Immature natural killer cell (primary cell): ENCODE measurements at places on chromosomes 5 and 9.

DNA sequence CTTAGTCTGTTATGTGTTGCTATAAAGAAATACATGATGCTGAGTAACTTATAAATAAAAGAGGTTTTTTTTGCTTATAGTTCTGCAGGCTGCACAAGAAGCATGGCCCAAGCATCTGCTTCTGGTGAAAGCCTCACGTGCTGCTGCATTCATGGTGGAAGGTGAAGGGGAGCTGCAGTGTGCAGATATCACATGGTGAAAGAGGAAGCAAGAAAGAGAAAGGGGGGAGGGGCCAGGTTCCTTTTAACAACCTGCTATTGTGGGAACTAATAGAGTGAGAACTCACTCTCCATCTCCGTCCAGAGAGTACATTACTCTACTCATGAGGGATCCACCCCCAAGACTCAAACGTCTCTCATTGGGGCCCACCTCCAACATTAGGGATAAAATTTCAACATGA, 12.5 kb upstream of the PARP8 start:
- DNase-seq = no peak

GRCh38 chr9:91047993-91048607, 246.5 kb downstream of the SYK start:
- DNase-seq = no peak

- DNase-seq = no peak
These were observed 19.1 kb upstream of the RALGDS start for GRCh38 chr9:133140174-133140505.

- no peak for DNase-seq
These were observed 262.7 kb downstream of the YTHDC2 start for GRCh38 chr5:113776168-113776567.

GRCh38 chr9:113352411-113352810, 3.1 kb downstream of the BSPRY start:
- no peak for DNase-seq

- DNase-seq = no peak
These were observed 6.3 kb upstream of the IL3 start for GRCh38 chr5:132054031-132054696.

DNA sequence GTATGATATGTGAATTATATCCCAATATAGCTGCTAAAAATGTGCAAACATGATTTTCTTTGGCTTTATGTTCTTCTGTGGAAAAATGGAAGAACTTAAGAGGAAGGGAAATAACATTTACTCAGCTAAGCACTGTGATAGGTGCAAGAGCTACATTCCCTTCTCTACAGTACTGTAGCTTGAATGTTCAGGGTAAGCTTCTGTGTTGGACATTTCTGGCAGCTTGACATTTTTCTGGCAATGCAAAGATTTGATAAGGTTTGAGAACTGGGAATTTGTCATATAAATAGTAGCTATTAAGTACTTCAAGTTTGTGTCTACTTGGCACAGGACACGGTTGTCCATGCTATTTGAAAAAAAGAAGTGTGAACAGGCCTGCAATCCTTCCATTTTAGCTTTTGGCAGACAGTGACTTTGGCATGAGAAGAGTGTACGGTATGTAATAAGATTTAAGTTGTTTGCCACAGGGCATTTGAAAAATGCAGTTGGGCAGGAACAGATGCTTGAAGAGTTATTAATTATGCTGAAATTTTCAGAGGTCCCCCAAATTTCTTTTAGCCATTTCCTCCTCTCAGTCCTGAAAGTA, 77.6 kb downstream of the KIF4B start:
- DNase-seq = no peak

- DNase-seq = no peak
These were observed 9.0 kb downstream of the GPSM1 start for GRCh38 chr9:136336156-136336870.

GRCh38 chr5:94969174-94969573, 315.7 kb downstream of the MCTP1 start:
- no peak for DNase-seq

GRCh38 chr9:31253800-31254762, 1130.4 kb upstream of the ACO1 start:
- DNase-seq = no peak

DNA sequence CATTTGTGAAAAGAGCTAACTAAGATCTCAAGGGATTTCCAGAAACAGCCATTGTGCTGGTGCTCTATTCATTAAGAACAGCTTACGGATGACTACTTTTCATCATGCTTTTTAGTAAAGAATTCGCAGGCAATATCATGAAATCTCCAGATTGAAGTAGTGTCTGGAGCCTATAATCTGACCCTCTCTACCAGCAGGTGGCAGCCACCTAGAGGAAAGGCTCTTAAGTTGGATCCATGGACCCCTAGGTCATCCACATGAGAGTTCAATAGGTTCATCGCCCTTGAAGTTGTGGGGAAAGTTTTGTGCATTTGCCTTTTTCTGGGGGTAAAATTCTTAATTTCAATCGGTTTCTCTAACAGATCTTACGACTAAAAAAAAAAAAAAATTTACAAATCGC, 82.3 kb downstream of the SLC1A3 start:
- no peak for DNase-seq

GRCh38 chr5:133775584-133776304, 163.4 kb upstream of the FSTL4 start:
- no peak for DNase-seq

GRCh38 chr9:75456698-75457097, 368.4 kb downstream of the OSTF1 start:
- no peak for DNase-seq

DNA sequence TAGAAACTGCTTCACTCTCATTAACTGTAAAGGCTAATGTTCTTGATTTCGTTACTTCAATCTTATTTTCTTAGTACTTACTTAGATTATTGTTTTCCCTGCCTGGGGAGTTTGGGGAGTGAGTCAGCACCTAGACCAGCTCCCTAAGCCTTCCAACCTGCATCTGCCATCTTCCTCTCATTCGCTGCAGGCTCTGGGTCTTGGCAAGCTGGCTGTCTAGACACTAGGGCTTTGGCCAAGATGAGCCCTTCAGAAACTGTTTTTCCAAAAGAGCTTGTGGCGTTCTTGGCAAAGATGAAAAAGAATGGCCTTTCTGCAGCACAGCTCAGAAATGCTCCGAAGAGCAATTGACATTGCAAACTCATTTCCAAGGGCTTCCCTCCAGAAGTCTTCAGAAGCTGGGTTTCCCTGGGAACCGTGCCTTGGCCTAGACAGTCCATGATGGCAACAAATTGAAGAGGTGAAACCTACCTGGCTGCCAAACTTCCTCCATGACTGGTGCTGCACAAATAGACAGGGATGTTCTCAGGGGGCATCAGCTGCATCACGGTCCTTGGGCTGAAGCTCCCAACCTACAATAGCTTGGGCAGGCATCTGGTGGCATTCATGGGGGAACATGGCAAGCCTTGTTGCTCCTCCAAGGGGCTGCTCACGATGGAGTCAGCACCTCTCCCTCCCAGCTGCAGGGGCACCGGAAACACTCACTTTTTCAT, 76.6 kb downstream of the NSUN2 start:
- DNase-seq = no peak

DNA sequence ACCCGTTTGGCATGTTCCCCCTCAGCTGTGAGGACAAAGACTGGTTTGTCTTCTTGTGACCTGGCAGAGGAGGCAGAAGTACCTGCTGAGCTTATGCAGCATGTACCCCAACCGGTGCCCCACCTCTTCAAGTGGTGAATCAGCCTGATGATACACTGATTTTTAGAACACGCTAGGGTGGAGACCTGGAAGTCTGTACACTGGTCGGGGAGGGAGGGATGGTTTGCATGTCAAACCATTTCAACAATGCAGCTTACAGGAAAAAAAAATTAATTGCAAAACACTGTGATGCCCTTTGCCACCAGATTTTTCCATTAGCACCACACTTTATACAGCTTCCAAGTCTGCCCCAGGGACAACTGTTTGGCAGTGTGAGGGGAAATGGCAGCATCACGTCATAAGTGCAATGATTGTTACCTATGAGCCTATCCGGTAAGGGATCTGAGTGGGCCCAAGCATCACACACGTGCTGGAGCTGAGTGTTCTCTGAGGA, 155.1 kb upstream of the DMRT1 start:
- no peak for DNase-seq

DNA sequence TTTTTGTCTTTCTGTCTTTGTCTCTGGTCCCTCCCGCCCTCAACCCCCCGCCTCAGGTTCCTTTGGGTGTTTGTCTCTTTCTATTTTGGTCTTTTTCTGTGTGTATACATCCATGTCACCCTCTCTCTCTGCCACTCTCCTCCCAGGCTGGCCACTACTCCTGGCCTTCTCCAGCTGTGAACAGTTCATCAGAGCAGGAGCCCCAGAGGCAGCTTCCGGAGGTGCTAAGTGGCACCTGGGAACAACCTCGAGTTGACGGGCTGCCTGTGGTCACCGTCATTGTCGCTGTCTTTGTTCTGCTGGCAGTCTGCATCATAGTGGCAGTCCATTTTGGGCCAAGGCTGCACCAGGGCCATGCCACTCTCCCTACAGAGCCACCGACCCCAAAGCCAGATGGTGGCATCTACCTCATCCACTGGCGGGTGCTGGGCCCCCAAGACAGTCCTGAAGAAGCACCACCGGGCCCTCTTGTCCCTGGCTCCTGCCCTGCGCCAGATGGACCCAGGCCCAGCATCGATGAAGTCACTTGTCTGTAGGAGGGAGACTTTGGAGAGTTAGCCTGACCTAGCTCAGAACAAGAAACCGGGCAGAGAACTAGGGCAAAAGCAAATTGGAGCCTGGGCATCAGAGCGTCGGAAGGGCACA, 1.7 kb downstream of the SMIM33 start:
- DNase-seq = no peak

DNA sequence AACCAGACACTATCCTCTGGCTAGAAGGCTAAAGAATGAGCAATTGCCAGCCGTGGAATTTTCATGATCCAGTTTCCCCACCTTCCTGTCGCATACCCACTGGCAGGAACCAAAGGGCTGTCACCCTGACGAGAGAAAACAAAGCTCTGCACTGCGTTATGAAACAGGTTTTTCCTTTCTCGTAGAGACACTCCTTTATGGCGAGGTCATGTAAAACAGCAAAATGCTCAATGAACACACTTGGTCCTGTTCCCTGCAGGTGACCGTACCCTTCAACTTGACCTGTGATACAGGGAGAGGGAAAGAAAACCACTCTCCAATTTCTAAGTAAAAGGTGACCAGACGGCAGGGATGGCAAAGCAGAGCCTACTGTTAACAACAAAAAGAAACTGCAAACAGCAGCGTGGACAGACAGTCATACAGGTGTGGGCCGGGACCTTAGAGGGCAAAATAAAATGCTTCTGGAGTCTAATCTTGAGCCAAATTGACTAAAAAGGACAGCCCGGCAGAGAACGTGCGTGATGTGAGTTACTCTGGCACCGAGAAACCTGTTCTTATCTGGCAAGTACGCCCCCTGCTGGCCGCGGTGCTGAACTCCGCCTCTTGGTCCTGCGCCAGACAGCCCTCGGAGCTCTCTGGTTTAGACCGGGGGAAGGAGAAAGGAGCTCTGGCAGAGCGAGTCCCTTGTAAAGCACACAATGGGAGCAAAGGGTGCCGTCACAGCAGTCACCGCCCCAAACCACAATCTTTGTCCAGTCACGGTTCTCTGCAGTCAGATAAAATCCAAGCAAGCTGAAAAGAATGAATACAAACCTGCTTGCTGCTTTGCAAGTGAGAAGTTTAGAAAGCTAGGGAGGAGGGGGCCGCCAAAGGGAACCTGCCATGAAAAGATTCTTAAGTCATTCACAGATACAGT, 98.9 kb downstream of the EFNA5 start:
- DNase-seq = peak; percentile 83

- DNase-seq = no peak
These were observed 3.1 kb upstream of the DIRAS2 start for GRCh38 chr9:90645721-90646120.

DNA sequence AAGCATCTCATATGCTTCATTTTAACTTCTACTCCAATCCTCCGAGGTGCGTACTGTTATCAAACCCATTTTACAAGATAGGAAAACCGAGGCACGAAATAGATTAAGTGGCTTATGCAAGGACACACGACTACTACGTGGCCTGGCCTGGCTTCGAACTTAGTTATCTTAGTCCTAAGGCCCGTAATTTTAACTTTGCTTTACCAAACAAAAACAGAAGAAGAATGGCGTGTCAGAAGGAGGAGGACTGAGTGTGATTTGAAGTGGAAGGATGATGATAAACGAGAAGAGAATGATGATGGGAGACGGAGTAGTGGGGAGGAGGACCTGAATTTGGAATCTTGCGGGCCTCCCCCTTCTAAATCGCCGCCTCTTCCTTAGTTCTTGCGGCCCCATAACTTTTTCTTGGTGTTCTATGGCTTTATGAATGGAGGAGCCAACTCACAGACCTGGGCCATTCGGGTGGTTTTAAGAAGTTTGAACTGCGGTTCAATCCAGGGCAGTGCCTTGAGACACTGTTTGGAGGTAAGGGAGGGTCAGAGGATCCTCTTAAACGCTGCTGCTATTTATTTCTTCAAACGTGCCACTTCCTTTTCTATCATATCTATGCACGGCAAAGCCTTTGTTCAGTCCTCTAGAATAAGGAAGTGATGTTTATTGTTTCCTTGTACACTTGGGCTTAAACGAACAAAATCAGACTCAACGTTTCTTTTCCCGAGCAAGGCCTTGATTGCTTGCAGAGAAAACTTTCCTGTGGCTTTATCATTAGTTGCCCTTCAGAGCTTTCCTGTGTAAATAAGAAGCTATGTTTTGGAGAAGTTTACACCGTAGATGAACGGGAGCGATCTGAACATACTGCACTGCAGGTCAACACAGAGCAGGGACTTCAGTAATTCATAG, 795 bp downstream of the CNOT8 start:
- DNase-seq = peak; percentile 22

DNA sequence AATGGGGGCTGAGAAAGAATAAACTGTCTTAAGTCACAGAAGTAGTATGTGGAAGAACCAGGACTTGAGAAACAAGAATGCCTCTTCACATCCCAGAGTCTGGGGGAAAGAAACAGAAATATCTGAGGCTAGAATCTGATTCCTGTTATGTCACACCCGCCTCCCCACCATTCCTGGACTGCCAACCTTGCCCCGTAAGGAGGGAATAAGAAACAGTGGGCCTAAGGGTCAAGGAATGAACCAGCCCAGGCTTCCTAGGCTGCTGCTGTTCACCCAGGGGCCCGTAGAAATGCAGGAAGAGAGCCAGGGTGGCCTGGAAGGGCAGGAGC, 4.3 kb downstream of the PCDH1 start:
- DNase-seq = no peak

GRCh38 chr9:16732546-16732945, 137.9 kb downstream of the BNC2 start:
- DNase-seq = no peak

DNA sequence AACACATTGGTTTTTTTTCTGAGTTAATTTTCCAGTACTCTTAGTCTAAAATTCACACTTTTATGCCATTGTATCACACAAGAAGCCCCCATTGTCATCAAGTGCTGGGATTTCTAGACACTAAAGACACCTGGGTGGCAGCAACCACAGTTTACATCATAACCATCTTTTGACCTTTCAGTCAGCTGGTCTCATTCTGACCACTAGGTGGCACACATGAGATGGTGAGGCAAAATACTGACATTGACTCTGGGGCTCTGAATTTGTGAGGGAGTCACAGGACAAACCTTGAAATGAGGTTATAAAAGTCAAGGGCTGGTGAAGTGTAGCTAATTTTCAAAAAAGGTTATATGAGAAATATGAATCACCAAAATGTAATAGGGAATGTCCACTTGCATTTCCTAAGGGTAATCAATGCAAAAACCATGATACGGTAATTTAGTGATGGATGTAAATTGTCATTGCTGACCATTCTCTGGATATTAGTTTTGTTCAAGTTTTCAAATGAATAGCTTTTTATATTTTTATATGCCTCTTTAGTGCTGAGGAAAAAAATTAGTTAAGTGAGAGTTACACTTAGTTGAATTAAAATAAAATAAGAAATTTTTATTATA, 229.4 kb downstream of the DMAC1 start:
- peak; percentile 56 for DNase-seq
